ENCODE measurements at places on chromosomes 11 and 22.

GRCh38 chr11:70928854-70929598 is 323.4 kb downstream of the SHANK2 start:
- DNase-seq: no peak

GRCh38 chr11:17504330-17505107 is 27.9 kb upstream of the ABCC8 start:
- peak; percentile 72 for DNase-seq

DNA sequence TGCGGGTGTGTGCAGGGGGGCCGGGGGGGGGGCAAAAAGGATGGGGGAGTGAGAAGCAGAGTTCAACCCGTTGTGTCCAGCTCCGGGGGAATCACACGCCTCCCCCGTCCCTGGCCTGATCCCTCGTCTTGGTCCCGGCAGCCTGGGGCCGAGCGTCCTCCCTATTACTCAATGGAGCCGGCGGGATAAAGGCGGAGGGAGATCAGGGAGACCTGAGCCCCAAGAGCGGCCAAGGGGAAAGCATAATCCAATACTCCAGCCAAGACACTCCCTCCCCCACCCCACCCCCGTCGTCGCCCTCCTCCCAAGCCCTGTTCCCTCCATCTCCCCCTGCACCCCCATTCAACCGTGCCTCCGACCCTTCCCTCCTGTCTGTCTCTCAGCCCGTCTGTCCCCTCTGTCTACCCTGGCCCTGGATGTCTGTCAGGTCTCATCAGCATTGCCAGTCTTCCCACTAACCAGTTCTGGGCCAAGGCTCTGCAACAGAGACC is 2.6 kb downstream of the PHOX2A start:
- DNase-seq: no peak

DNA sequence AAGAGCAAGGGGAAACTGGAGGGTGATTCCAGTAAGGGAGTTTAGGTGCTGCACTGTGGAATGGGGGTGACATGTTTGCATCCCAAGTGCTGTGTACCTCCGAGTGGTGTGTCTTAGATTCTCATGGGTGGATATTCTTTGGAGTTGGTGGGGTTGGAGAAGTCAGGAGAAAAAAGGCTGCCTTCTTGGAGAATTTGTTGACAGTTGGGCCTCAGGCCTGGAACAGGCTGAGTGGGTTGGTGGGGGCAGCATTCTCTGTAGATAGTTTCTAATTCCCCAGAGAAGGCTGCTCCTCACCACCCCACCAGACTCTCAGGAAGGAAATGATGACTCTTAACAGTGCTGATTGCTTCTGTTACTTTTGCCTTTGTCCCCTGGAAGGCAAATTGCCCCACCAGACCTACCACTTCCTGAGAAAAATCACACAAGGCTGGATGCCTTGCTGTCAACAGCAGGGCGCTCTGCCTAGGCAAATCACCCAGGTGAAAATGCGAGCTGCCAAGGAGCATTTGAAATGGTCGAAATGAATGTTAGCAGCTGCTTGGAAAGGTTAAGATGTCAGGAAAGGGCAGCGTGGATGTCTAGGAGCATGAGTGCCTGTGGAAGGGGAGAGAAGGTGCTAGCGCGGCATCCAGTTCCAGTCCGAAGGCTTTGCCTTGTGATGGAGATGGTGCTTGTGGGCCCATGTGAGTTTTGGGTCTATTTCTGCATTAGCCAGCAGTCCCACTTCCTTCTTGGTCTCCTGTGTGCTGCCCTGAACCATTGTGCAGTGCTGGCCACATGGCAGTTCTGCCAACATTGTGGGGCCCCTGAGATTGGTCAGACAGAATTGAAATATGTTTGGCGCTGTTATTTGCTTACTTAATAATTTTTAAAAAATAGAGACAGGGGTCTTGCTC is 29.7 kb upstream of the SORL1-AS1 start:
- no peak for DNase-seq

DNA sequence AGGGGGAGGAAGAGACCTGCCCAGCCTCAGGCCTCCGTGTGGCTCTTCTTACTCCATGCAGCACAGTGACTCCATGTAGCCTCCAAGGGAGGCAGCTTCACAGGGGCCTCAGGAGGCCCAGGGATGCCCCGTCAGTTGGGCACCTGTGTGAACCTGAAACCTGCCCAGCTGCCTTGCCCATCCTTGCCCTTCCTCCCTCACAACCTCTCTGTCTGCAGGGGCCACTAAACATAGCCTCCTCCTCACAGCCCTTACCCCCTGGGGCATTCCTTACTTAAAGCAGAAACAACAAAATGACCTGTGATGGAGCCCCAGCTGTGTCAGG is 7.1 kb downstream of the LRRC32 start:
- DNase-seq: no peak

GRCh38 chr11:133118563-133119268 is 413.6 kb downstream of the OPCML start:
- DNase-seq: no peak

- DNase-seq: peak; percentile 92
These were observed 188.9 kb downstream of the ST3GAL4 start for GRCh38 chr11:126544108-126545056.

DNA sequence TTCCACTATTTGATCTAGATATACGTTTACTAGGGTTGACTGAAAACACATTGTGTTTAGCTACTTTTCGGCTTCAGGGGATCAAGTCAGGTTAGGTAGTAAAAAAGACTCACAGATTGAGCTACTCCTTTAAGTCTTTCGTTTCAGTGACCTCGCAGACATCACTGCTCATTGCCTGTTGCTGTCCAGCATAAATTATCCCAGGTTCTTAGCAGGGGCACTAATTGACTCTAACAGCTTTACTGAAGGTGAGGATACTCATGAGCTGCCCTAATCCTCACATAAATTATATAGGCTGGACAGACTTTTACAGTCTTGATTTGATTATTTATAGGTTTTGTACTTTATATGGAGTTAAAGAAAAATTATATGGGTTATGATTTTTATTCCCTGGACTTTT is 3.7 kb downstream of the CARD18 start:
- DNase-seq: no peak

DNA sequence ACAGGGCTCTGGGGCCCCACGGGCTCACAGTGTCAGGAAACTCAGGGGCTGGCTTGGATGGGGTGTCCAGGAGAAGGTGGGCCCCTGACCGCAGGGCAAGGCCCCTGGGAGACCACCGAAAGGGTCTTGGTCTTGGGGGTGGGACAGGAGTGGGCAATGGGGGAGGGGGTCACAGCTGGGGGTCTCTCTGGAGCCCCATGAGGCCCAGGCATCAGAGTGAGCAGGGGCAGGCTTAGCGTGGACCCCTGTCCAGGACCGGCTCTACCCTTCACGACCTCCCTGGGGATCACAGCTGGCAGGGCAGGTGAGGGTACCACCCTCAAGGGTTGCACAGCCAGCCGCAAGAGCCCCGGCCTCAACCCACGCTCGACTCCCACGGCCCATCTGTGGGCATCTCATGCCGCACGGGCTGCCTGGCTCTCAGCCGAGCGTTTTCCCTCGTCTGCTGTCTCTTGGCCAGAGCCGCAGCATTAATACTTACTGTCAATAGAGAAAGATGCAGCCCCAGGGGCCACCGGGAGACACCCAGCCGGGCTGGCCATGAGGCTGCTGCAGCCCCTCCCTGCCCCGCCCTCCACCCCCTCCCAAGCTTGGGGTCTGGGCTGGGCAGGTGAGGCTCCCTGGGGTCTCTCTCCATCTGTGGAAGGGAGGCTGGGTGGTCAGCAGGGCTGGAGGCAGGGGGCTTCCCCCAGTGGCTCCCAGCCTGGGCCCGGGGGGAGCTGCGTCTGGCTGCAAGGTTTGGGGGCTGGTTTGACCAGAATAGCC is 662 bp downstream of the MUC5B start:
- no peak for DNase-seq

- peak; percentile 1 for DNase-seq
These were observed at the start of gene MAPK11 for GRCh38 chr22:50269970-50270665. TSS of gene MAPK11 (minus strand) at chr22:50270380. CDS start at chr22:50270292, 88 bp downstream.

GRCh38 chr11:47837929-47838328 is 10.2 kb downstream of the NUP160 start:
- no peak for DNase-seq

Data from DMS79 treated with DMSO at 0.1 percent for 48 hours (cell line).